ENCODE measurements at places on chromosomes 2 and 18.
A peak's percentile ranks its signal among the peaks of the same experiment; 100 is the strongest.

DNA sequence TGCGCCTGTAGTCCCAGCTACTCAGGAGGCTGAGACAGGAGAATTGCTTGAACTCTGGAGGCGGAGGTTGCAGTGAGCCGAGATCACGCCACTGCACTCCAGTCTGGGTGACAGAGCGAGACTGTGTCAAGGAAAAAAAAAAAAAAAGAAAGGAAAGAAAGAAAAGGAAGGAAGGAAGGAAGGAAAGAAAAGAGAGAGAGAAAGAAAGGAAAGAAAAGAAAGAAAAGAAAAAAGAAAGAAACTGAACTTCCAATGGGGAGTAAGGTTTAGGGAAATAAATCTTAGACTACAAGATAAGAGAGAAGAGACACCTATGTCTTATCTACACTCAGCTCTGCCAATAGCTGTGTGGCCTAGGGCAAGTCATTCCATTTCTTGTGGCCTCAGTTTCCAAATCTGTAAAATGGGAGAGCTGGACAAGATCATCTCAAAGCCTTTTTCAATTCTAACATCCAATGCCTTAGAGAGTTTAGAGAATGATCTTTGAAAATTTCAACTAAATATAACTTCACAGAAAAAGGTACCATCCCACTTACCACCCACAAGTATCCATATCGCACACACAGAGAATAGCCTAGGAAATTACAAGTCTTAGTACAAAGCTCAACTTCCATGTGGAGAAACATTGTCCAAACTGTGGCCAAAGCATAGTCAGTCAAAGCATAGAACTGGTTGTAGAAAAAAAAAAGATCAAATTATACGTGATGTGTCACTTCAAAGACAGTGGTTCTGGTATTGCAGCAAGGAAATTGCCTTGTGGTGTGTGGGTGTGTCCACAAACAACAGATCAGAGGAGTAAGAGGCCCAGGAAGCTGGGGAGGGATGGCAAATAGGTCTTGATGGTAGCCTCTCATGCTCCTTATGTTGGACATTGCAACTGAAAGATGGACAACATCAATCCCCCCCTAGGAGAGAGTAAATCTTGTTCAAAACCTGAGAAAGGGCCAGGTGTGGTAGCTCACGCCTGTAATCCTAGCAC, 42.4 kb downstream of the SLC14A2 start:
- DNase-seq, result peak; percentile 45

GRCh38 chr18:8375249-8375648, 234.0 kb upstream of the RAB12 start:
- DNase-seq, result no peak

DNA sequence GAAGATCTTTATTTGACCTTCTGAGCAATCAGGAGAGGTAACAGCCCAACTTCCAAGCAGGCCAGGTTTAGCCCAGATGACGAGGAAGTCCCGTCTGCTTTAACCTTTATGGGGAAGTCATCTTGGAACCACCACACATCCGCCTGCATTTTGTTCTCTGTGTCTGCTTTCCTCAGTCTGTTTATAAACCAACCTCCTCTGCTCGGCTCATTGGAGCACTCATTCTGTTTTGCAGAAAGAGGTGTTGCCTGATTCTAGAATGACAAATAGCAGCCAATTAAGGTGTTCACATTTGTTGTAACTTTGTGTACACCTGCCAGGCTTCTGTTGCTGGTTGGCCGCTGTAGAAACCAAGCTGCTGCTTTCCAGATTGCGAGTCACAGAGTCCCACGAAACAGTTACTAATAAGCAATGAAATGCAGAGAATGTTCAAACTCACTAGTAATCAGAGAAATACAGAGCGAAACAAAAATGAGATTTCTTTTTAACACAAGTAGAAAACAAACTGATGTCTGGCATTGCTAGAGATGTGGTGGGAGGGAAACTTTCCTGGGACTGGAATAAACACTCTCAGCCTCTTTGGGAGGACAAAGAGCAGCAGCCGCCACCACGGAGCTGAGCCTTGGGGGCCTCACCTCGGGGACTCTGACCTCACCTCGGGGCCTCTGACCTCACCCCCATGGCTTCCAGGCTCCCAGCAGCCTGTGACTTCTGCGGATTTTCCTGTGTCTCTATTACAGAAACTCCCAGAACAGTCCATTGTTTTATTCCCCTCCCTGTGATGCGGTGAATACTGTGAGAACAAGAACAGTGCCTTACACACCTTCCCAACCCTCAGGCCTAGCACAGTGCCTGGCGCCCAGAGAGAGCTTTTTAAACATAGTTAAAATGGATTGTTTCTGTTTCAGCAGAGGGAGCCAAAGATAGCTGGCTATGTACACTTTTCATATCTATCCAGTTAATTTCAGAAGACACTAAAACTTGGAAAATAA, 64.0 kb downstream of the MBP start:
- DNase-seq, result peak; percentile 66

- DNase-seq, result no peak
Observed at GRCh38 chr2:44880125-44880483, 61.4 kb upstream of the SIX3 start.

- no peak for DNase-seq
Observed at GRCh38 chr18:80192653-80193385, 54.5 kb downstream of the PARD6G start.

DNA sequence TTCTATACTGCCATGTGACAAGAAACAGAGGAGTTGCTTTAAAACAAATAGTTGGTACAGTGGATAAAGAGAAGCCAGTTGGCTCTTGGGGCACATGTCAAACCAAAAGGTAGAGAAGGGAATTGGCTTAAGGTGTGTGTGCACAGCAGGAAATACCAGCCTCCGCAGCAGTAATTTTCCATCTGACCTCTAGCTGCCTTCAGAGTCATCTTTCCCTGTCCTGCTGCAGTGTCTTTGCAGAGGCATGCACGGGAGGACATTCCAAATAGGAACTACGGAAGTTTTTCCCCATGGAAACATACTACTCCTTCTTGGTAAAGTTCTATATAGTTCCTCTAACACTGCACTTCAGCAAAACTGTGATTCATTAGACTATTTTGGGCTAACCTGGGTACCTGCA, 99.5 kb downstream of the RAB3GAP1 start:
- no peak for DNase-seq

DNA sequence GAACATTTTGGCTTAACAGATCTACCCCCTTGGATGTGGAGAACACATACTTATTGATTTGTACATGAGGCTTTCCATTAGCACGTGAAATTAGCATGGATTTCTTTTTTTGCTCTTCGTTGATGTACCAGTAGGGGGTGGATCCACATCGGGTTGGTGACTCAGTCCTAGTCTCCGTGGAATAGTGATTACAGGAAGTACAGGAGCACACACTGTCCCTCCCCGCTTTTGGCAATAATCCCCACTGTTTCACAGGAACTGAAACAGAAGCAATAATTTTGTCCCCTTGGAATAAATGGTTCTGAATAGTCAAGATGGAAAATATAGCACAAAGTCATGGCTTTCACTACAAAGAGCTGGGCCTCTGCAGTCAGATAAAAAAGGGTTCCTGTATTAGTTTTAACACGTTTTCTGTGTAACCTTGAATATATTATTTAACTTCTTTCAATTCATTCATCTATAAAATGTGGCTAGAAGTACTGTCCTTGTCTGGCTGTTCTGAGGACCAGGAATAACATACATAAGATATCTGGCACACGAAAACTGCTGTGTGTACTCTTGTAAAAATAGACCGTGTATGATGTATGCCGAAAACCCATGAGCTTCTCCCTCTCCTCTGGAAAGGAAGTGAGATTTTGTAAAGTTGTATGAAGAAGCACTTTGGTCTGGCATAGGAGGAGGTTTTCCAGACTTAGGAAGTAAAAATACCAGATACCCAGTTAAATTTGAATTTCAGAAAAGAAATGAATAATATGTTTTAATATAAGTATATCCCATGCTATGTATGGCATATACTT, 229.2 kb downstream of the GALR1 start:
- DNase-seq, result no peak

- DNase-seq, result no peak
Observed at GRCh38 chr2:33129263-33130053, 182.7 kb downstream of the LTBP1 start.

- DNase-seq, result no peak
Observed at GRCh38 chr2:177489719-177490301, 97.2 kb downstream of the AGPS start.

GRCh38 chr2:192499476-192499875, 304.7 kb upstream of the TMEFF2 start:
- no peak for DNase-seq

- DNase-seq, result no peak
Observed at GRCh38 chr2:177519534-177520115, 127.1 kb downstream of the AGPS start.

DNA sequence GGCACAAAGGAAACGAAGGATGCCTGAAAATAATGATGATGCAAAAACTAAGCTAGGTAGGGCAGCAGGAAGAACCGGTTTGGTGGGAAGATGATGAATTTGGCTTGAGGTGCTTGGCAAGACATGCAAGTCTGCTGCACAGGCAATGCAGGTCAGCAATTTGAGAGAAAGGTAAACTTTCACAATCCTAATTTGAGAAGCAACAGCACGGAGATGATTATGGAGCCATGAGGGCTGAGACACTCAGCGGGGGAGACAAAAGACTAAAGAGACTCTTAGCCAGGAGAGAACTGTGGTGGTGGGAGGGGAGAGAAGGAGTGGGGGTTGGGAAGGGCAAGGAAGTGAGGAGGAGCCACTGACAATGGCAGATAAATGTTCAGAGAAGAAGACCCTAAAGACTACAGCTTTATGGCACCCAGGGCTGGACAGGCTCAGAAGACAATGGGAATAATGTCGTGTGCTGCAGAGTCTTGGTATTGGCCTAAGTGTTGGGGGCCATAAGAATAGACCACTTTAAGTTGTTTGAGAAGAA, 19.4 kb upstream of the RNF149 start:
- DNase-seq, result no peak

- DNase-seq, result no peak
Observed at GRCh38 chr18:73621091-73621490, 526.5 kb downstream of the FBXO15 start.

- DNase-seq, result no peak
Observed at GRCh38 chr2:168422584-168422983, 33.5 kb upstream of the CERS6 start.

- peak; percentile 60 for DNase-seq
Observed at GRCh38 chr2:119476301-119477112, 44.9 kb downstream of the TMEM37 start.

- peak; percentile 60 for DNase-seq
Observed at GRCh38 chr2:234286118-234286598, 210.7 kb downstream of the ARL4C start.

GRCh38 chr2:74735009-74735408, 81.0 kb downstream of the SEMA4F start:
- no peak for DNase-seq

GRCh38 chr2:28381225-28382180, 11.2 kb upstream of the FOSL2 start:
- DNase-seq, result no peak

DNA sequence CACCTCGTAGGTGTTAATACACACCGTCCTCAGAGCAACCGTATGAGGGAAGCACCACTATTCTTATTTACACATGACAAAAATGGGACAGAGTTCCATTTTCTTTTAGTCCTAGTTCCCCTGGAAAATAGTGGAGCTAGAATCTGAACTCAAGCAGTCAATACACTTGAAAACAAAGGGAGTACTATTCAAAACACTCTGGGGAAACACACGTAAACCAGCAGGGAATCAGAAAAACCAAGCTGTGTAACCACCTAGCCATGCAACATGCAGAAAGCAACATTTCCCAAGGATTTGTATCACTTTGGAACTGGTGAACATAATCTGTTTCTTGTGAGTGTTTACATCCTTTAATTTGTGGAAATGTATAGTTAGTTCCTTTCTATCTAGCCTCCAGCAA, 208.2 kb downstream of the UBE2E3 start:
- no peak for DNase-seq

- no peak for DNase-seq
Observed at GRCh38 chr2:64054161-64054915, 35.1 kb upstream of the VPS54 start.

DNA sequence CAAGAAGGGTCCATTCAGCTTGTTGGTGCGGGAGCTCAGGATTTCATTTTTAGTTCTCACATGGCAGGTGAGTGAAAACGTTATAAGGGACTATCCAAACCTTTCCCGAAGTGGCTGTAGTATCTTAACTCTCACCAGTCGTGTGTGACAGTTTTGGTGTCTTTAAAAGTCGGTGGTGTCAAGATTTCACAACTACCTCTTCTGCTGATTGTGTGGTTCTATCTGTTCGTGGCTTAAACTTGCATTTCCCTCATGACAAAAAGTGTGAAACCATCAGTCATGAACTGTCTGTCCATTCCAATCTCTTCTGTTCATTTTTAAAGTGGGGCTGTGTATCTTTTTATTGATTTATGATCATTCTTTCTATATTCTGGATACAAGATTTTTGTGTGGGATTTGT, 3.8 kb upstream of the AQP12B start:
- no peak for DNase-seq

- DNase-seq, result no peak
Observed at GRCh38 chr2:183898641-183899040, 699.7 kb upstream of the ZNF804A start.
